ENCODE measurements at places on chromosomes 6 and 20. TPM values are rescaled to one million over a fixed set of nuclear protein-coding genes. Genes with fewer than 3 reads are reported as not detected.

DNA sequence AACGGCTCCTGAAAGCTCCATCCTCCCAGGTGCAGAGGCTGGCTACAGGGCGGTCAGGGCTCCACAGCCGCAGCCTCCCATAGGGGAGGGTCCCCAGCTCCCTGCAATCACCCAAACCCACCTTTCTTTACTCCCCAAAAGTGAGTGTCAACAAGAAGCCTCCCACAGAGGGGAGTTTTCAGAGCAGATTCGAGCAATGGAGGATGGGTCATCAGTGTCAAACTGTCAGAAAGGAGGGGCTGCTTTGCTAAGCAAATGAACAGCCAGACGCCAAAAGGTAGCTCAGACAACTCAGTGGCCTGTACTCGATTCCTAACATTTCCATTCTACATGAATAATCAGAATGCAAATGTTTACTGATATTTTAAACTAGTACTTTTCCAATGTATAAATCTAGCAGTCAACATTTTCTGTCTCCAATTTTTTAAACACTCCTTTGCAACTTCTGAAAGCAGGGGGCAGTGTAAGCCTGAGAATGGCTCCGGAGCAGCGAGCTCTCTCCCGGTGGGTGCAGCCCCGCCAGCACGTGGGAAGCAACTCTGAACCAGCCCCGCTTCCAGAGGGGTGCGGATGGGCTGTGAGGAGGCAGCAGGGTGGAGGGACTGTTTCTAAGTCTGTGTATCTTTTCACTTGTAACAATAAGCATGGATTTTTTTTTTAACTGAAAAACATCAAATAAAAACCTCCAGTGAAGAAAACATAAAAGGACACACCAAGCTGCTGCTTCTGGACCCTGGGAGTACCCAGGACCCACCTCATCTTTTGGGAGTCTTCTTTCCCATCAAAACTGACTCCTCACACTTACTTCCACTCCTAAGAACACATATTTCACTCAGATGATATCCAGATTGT, 54.9 kb downstream of the TAF4 start:
- peak; percentile 70 for DNase-seq

ERVFRD-1 gene
- total RNA-seq, result 0.23 TPM

DNA sequence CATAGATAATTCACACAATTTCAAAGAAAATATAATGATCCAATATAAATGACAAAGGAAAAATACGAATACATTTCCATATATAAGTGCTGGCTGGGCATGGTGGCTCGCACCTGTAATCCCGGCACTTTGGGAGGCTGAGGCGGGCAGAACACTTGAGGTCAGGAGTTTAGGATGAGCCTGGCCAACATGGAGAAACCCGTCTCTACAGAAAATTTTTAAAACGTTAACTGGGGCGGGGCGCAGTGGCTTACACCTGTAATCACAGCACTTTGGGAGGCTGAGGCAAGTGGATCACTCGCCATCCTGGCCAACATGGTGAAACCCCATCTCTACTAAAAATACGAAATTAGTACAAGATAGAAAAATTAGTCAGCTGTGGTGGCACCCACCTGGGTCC, 14.9 kb upstream of the MAPK13 start:
- DNase-seq, result no peak

DNA sequence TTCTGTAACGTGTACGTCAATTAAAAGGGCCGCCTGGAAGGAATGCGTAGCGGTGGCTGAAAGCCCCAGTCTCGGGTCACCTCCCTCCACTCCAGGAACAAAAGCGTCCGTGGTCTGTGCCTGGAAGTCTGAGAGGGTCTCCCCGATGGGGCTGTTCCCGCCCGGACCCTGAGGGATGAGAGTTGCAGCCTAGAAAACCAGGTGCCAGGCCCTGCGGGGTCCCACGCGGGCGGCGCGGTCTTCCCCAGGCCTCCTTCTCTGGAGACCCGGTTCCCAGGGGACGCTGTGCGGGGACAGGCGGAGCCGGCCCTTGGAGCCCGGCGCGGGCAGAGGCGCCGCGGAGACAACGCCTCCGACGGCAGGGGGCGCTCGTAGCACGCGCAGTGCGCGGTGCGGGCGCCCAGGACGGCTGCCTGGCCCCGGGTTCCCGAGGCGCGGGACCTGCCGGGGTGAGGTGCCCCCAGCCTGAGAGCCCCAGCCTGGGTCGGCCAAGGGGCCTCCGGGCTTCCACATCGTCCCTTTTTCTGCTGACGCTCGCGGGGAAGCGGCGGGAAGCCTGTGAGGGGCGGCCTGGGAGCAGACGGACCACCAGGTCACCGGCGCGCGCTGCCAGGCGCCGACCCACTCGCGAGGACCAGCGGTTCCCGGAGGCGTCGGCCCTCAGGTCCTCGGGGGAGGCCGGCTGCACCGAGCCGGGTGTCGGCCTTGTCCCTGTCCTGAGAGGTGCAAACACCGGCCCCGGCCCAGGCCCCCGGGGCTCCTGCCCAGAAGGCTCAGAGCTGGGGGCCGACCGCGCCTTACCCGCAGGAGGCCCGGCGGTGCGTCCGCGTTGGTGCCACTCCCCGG, 5.3 kb upstream of the FOXC1 start:
- DNase-seq, result peak; percentile 92

DNA sequence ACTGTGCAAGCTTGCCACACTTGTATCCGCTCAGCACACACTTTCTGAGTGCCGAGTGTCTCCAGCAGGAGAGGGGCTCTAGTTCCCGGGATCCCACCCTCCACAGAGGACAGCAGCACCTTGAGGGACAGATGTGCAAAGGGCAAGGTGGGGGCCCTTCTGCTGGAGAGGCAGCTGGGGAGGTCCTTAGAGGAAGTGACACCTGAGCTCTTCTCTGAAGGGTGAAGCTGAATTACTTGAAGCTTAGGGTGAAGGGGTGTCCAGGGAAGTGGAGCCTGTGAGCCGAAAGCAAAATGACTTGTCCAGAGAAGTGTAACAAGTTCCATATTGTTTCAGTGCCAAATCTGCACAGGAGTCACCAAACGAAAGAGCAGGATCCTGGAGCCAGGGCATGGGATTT, 136.3 kb upstream of the DUSP22 start:
- DNase-seq, result no peak

NRSN1 gene
- total RNA-seq, result 1.1 TPM

GSTA2 gene
- total RNA-seq, result not detected

DNA sequence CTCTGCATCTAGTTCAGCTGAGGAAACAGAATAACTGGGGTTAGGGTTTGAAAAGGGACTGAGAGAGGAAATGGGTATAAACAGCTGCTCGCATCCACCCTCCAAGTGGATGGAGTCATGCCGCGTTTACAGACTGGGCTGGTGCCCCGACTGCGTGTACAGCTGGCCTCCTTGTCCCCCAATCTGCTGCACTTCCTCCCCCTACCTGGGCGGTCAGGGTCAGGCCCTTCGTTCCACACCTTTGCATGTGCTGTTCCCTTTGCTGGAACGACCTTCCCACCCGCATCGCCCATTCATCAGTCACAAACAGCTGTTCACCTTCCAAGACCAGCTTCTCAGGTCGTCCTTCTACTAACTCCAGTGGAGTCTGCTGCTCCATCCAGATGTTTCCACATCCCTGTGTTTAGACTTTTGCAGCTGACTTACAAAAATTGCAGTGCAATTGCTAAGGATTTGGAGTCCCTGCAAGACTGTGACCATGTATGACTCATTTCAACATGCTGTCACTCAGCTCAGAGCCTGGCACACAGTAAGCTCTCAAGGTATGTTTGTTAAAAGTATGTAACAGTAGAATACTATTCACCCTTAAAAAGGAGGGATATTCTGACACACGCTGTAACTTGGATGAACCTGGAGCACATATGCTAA, 129.3 kb downstream of the DTNBP1 start:
- DNase-seq, result no peak

LAMA5 gene
- 618 TPM for total RNA-seq

All from mesothelial cell of epicardium (in vitro differentiated cells).